ENCODE measurements at places on chromosomes 2 and 18.

GRCh38 chr2:231212329-231212845, 14.0 kb downstream of the ARMC9 start:
- DNase-seq: no peak

- no peak for DNase-seq
Observed at GRCh38 chr18:22018366-22018765, 151.0 kb upstream of the GATA6 start.

DNA sequence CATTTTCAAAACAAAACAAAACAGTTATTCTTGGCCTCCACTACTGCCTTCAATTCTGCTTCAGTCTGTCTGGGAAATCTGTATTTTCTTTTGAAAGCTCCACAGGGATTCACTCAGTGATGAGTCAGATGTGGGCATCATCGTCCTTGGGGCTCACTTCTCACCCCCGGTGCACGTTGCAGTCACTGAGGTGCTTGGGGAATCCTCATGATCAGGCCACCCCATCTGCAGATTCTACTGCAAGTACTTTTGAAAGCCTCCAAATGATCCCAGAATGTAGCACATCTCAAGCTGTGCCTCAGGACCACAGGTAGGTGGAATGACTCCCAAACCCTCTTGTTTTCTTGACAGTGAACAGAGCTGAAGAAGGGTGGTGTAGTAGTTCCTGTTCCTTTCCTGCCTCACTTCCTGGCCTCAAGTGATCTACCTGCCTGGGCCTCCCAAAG, 34.3 kb downstream of the LPIN2 start:
- no peak for DNase-seq

GRCh38 chr18:50268022-50268747, 1.9 kb upstream of the CFAP53 start:
- peak; percentile 89 for DNase-seq

GRCh38 chr2:121810959-121811853, 55.8 kb downstream of the TSN start:
- no peak for DNase-seq

- DNase-seq: no peak
Observed at GRCh38 chr2:156077041-156077742, 255.3 kb downstream of the NR4A2 start.

DNA sequence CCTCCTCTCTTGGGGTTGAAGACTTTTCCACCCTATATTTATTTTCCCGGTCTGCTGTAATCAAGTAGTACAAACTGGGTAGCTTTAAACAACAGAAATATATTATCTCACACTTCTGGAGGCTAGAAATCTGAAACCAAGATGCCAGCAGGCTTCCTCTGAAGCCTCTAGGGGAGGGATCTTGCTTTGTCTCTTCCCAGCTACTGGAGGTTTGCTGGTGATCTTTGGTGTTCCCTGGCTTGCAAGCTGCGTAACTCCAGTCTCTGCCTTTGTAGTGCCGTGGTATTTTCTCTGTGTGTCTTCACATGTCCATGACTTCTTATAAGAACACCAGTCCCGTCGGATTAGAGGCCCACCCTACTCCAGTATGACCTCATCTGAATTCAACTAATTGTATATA, 44.4 kb downstream of the MYO3B start:
- no peak for DNase-seq

DNA sequence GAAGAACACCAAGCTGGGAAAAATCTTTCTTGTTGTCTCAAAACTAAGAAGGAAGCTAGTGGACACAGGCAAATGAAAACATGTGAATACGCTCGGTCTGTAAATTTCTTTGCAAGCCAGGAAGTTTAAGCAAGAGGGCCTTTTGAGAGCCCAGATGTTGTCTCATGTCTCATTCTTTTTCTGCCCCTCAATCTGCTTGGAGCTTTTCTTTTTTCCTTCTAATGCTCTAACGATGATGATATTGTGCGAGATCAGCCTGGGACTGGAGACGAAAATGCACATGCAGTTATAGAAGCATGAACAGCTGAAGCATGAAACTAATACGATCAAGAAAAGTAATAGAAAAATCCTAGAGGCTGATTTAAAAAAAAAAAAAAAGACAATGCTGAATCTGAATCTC, 138.6 kb upstream of the CHAC2 start:
- no peak for DNase-seq

GRCh38 chr2:238771218-238771617, 76.7 kb upstream of the TWIST2 start:
- no peak for DNase-seq

DNA sequence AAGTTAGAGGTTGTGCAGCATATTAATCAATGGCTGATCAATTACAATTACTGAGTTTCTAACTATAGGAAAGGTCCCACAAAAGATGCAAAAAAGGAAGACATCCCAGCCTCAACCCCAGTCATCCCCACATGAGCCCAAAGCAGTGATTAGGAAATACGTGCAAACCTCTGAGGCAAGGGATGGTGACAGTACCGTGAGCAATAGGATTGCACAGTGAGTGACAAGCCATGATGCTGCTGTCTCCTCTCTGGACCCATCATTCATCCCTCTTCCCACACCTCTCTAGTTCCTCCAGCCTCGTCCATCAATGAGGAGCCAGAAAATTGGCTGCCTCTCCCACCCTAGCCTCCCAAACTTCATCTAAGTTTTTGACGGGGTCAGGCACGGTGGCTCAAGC, 4.0 kb upstream of the SLC11A1 start:
- no peak for DNase-seq

DNA sequence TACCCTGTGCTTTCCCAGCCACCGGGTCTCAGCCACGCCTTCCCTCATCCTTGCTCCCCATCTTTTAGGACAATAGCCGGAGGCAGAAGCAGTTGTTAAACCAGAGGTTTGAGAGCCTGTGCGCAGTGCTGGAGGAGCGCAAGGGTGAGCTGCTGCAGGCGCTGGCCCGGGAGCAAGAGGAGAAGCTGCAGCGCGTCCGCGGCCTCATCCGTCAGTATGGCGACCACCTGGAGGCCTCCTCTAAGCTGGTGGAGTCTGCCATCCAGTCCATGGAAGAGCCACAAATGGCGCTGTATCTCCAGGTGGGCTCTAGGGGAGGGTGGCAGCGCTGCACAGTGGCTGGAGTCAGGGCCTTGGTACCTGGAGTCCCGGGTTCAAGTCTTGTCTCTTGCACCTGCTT, 2.7 kb downstream of the UCN start:
- no peak for DNase-seq

DNA sequence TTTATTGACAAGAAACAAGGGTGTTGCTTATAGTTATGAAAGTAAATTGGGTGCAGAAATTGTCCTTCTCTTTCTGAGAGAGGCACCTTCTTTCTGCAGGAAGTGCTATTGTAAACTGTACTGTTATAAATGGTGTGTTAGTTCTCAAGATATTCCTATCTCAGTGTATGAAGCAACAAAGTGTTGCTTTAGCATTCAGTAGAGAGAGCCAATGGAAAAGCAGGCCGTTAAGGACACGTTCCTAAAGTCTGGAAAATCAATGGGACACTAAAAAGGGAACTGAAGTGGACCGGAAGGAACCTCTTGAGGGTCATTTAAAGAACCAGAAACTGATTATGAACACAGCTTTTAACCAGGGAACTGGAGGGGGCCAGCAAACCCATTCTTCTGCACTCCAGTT, 510.0 kb upstream of the ZEB2 start:
- no peak for DNase-seq

GRCh38 chr2:154350911-154351310, 347.6 kb upstream of the KCNJ3 start:
- DNase-seq: no peak

- DNase-seq: no peak
Observed at GRCh38 chr2:201882353-201883090, 76.2 kb downstream of the CDK15 start.

DNA sequence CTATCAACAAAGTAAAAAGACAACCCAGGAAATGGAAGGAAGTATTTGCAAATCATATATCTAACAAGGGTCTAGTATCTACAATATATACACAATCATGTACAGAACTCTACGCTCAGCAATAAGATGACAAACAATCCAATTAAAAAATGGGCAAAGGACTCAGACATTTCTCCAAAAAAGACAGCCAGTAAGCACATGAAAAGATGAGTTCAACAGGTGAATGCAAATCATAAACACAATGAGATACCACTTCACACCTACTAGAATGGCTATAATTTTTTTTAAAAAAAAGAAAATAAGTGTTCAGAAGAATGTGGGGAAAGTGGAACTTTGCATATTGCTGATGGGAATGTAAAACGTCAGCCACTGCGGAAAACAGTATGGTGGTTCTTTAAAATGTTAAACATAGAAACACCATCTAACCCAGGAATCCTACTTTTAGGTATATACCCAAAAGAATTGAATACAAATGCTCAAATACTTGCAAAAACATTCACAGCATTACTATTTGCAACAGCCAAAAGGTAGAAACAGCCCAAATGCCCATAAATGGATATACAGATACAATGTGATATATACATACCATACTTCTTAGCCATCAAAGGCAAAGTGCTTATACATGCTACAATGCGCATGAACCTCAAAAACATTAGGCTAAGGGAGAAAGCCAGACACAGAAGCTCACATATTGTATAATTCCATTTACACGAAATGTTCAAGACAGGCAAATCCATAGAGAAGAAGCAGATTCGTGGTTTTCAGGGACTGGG, 121.2 kb downstream of the CABYR start:
- no peak for DNase-seq

Measured in liver (tissue), 10 donors.